GM12865 (cell line): ENCODE measurements at places on chromosomes 5 and 9.
A peak's percentile ranks its signal among the peaks of the same experiment; 100 is the strongest.

GRCh38 chr5:131988601-131989000 is 22.9 kb downstream of the ACSL6 start:
- no peak for DNase-seq

DNA sequence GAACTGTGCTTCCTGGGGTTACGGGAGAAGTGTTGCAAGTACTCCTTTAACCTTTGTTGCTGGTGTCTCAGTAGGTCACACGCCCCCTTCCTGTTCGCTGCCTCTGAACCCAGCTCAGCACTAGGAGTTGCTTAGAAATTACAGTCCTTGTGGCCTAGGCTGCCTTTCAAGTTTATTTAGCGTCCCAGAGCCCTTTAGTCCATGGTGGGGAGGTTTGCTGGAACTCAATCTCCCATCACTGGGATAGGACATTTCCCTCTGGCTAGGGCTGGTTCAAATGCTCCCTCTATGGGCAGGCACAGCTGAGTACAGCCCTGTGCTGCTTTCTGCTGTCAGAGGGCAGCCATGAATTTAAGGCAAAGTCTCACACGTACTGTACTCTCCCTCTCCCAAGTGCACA is 4.7 kb downstream of the IFNA8 start:
- DNase-seq: peak; percentile 18

DNA sequence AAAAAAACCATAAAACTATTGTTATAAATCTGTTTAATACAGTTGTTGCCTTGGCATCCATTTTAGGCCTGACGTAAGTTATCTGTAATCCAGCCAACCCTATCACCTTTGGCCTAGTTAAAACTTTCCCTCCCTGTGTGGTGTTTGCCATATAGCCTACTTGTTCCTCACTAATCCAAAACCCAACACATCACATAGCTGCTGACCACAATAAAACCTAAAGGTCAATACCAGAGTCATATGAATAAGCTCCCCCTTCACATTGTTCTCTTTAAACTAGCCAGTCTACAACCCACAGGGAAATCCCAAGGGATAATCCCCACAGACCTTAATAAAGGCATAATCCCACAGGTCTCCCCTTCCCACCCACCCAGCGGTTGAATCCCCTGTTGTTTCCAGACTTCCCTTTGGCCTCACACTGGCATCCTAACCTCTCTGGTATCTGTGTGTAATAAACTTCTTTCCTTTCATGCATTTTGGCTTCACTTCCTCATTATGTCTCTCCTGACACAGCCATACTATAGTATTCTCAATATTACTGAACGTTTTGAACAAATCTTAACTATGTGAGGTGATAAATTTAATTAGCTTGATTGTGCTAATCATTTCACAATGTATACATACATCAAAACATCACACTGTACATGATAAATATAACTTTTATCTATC is 50.8 kb downstream of the DTWD2 start:
- DNase-seq: no peak

GRCh38 chr5:76278261-76278789 is 124.8 kb upstream of the IQGAP2 start:
- DNase-seq: no peak

DNA sequence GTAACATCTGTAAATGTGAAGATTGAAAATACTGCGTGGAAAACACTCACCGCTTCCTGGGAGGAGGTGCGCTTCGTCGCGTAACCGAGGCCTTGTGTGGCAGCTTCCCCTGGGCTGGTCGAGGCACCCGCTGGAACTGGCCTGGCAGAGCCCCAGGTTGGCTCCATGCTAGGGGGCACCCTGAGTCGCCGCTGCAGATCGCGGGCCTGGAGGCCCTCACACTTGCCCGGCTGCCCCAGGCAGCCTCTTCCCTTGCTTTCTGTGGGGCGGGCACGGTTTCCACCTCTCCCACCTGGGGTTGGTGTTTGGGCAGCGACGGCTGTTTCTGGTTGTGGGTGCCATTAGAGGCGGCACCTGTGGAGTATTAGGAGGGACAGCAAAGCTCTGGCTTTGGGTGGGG is 852 bp downstream of the ZNF354C start:
- DNase-seq: no peak

- no peak for DNase-seq
Measured at GRCh38 chr9:129946246-129946995, 96.6 kb downstream of the FNBP1 start.

DNA sequence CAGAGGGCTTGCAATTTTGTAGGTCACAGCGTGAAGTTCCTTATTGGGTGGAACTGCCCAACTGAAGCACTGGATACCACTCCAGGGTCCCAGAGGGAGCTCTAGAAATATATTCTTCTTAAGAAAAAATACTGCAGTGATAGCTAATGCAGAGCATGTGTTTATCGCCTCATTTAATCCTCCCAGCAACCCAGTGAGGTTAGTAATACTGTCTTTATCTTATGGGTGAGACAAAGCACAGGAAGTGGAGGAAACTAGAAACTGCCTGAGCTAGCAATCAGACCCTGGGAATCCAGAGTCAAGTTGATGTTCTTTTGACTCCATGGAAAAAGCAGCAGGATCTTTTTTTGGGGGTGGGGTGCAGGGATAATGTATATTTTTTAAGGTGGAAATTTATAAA is 153.3 kb downstream of the PJA2 start:
- DNase-seq: no peak

DNA sequence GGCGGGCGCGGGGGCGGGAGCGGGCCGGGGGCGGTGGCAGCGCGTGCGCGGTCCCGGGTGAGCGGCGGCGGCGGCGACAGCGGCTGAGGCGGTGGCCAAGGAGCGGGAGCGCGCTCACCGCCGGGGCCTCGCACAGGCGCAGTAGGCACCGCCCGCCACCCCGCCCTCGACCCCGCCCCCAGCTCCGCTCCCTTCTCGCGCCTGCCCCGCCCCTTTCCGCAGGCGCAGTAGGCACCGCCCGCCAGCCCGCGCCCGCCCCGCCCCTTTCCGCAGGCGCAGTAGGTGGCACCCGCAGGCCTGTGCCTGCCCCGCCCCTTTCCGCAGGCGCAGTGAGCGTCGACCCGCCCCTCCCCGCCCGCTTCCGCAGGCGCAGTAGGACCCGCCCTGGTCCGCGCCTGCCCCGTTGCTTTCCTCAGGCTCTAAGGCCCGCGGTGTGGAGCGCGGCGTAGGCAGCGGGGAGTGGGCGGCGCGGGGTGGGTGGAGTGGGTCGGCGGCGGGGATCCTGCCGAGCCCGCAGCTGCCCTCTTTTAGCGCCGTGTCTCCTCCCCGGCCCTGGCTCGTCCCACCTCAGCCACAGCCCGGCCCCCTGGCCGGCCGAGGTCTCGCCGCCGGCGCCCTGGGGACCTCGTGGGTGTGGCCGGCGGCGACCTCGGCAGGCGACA is at the start of gene CAMSAP1:
TSS of gene CAMSAP1 (minus strand) at position 116 of the 662 bp plus-strand sequence. CDS start 387 bp downstream, outside the sequence.
- DNase-seq: peak; percentile 98

GRCh38 chr5:95621839-95622629 is 2.1 kb downstream of the GPR150 start:
- DNase-seq: peak; percentile 29

DNA sequence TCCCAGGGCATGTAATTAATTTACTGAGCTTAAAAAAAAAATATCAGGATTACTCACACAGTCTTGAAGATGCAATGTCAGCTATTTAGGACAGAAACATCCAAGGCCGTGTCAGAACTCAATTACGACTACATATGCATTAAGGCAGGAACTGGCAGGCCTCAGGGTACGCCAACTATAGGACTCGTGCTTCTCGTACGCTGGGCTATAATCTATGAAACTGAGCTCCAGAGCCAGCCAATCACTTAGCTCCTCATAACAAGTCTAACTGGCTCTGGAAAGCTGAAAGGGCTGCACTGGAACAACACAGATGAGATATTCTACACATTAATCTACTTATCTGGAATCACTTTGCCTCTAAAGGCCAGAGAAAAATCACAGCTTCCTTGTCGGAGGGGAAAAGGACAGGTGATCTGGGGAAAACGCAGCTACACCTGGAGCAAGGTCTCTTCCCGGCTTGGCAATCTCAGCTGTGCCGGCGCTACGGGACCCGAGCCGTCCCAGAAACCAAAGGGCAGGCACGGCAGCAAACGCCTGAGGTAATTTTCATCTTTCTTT is 212.0 kb downstream of the DEPDC1B start:
- DNase-seq: no peak

DNA sequence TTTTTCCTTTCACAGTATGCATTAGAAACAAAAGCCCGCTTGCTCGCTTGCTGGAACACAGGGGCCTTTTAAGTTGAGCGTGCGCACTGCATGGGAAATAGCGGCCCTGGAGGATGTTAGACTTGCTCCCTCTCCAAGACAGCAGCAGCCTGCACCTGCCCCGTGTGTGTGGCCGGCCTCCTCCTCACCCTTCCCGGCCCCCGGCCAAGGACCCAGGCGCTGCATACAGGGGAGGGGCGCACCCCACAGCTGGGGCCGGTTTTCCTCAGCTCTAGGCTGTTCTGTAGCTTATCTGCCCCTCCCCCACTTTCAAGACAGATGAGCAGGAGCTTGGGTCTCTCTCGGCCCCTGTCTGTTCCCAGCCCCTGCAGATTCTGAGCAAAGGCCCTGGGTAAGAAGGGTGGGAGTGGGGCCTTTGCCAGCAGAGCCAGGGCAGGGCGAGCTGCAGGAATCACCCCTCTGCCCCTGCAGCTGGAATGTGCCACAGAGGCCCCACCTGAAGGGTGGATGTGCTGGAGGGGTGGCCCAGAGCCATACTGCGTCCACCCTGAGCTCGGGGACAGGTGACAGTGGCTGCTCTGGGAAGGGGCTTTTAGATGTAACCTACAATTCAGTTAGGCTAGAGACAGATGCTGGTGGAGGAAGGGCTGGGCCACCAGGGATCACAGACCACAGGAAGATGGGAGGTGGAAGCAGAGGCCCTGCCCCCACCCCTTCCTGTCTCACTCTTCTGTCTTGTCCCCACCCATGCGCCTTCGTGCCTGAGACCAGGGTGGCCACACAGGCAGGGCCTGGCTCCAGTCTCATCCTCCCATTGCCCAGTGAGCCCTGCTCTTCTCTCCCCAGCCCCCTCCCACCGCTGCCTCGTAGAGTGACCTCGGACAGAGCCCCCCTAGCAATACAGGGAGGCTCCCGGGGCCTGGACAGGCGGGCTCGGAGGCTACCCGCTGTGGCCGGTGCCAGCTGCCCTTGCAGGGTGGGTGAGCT is 132.4 kb downstream of the DAB2IP start:
- DNase-seq: no peak

DNA sequence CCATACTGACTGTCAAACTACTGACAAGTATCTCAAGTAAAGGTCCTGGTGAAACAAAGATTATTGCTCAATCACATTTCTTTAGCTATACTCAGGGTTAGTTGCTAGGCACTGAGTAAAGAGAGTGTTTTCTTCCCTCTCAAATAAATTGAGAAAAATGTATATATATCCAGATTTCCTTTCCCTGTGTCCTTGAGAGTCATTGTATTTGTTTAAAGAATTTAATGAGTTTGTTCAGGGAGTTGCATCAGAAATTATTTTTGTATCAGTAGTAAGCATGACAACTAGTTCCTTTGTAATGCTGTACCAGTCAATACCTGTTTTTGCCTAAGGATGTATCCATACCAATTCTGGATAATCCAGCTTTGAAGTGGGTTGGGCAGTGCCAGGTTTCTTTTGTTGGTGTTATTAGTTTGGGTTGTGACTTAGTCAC is 3.2 kb upstream of the ANKHD1 start:
- DNase-seq: no peak

- no peak for DNase-seq
Measured at GRCh38 chr5:40410964-40411635, 268.6 kb upstream of the PTGER4 start.

DNA sequence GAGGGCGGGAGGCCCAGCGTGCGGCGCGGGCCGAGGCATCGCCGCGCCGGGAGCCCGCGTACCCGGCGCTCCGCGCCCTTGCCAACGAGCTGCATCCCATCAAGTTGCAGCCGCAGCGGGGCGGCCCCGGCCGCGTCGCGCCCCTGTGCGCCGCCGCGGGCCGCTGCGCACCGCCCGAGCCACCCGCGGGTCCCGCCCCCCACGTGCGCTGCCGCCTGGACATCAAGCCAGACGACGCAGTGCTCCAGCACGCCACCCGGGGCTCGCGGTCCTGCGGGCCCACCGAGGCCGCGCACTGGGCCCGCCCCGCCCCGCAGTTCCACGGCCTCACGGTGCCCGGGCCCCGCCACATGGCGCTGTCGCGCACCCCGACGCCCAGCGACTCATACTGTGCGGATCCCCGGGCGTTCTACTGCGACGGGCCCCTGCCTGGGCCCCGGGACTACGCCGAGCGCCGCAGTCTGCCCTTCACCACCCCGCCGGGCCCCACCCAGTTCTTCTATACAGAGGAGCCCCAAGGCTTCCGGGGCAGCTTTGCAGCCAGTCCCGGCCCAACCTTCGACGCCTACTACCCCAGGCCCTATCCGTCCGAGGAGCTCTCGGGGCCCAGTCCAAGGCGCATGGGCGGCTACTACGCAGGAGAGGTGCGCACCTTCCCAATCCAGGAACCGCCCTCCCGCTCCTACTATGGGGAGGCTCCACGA is 2.6 kb downstream of the AJM1 start:
- no peak for DNase-seq

DNA sequence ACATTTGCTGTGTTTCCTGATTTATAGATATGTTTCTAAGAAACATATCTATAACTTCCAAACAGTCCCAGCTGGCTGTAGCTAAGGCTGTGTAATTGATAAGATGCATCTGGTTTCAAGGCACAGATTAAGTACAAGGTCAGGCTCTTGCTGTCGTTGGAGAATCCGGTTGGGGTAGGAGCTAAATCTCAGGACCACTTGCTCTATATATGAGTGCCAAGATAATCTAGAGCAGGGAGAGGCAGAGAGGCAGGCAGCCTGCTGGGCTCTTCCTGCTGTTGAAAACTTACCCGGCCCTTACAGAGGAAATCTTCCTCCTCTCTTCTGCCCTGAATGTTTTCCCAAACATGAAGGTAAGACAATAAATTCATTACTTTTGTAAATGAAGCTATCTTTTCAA is at the start of gene C7:
TSS of gene C7 (plus strand) at position 234 of the 400 bp plus-strand sequence. CDS start at position 348, 114 bp downstream.
- no peak for DNase-seq

DNA sequence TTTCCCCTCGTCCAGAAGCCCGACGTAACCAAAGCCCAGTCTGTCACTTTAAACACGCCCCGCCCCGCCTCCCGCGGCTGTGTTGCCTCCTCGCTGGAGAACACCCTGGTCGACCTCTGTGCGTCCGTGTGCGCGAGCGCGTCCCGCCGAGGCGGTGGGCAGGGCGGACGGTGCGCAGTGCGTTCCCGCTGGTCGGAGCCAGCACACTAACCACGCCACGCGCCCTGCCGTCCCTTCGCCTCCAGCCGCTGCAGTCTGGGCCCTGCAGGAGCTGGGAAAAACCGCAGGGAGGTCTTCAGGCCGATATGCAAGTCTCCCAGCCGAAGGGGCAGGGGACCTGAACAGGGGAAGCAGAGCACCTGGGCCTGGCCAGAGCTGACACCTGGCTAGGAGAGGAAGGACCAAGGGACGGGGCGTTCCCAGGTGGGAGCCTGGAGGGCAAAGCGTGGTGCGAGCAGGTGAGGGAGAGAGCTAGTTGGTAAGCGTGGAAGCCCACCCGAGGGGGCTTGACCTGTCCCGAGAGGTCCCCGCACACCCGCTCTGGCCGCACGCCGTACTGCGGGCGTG is 1.3 kb upstream of the PHPT1 start:
- peak; percentile 91 for DNase-seq

- DNase-seq: no peak
Measured at GRCh38 chr5:173495225-173495904, 121.1 kb downstream of the BOD1 start.

- DNase-seq: no peak
Measured at GRCh38 chr5:9380109-9380508, 165.8 kb downstream of the SEMA5A start.
